ENCODE measurements at places on chromosomes 11 and 22.

DNA sequence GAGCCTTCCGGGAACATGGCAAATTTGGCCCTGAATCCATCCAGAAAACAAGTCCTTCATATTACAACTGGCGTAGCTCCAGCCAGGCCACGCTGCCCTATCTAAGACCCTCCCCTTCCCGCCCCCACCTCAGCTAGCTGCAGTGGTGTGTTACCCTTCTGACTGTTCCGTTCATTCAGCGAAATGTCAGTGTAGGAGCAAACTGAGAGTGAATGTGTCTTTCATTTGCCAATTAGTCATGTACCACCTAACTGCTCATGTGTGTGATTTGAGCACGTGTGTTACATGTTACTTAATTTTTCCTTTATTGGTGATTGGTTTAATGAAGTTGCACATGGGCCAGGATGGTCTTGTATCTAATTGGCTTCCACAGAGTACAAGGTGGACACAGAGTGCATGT lies 34.8 kb upstream of the POU2AF1 start:
- no peak for DNase-seq

- DNase-seq = no peak
These were observed 2.9 kb downstream of the SERPIND1 start for GRCh38 chr22:20776624-20777405.

GRCh38 chr11:108599978-108600377 lies 6.4 kb upstream of the EXPH5 start:
- no peak for DNase-seq

- DNase-seq = no peak
These were observed 1.5 kb downstream of the RFPL2 start for GRCh38 chr22:32203181-32204039.

- no peak for DNase-seq
These were observed 484.2 kb upstream of the LRRC4C start for GRCh38 chr11:41943656-41944055.

GRCh38 chr11:36300650-36301049 lies 4.6 kb downstream of the PRR5L start:
- no peak for DNase-seq

DNA sequence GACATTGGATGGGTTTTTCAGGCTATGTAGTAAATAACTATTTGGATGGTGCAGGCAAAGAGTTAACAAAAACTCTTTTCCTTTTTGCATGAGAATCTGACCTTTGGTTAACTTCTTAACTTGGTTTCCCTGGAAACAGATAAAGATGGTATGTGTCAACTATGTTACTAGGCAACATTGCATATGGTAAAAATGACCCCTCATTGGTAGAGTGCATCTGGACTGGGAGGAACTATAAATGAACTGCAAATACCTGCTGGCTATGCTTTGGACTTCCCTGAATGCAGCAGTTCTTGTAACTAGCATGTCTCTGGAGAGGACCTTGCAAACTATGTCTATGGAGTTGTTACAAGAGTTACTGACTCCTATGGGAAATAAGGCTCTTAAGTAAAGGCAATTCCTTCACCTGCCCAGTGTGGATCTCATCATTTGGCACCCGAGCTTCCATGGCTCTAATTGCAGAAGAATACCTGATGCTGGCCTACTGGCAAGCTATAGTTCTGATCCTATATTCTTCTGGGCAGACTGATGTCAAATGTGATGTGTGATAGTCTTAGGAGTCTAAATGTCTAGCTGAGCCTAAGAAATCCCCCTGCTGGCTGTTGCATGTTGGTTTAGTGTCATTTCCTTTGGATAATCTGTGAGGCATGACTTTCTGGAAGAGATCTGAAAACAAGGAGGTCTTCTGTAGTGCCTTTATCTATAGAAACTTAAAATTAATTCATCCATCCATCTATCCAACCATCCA lies 126.7 kb upstream of the MTMR2 start:
- no peak for DNase-seq

- no peak for DNase-seq
These were observed 134.0 kb downstream of the FAM76B start for GRCh38 chr11:95655536-95655935.

GRCh38 chr11:35558513-35558912 lies 33.1 kb upstream of the PAMR1 start:
- DNase-seq = no peak

DNA sequence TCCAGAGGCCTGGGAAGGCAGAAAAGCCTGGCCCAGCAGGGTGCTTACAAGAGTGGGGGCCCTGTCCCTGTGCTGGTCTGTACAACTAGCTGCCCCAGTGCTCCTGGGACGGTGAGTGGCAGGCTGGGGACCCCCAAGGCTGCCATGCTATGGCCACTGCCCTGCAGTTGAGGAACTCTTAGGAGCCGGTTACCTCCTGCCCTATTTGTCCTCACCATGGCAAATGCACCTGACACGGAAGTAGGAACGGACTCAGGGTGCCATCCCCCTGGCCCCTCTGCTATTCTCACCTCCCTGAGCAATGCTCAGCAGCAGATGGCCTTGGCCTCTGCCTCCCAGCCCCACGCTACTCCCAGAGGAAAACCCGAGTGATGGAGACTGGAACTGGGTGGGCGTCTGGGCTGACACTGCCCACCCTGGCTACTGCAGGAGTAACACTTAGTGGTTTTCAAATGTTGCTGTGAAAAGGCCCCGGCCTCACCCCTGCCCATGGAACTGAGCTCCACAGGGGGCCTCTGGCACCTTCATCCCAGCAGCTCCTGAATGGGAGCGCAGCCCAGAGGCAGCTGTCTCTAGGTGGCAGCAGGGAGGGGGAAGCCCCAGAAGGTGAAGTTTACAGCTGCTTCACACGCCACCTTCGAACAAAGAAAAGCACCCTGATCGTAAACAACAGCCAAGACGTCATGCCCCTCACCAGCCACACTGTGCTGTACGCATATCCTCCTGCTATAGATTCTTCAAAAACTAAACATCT lies 105.3 kb downstream of the CTTN start:
- no peak for DNase-seq

- no peak for DNase-seq
These were observed 63.1 kb downstream of the ARFGAP3 start for GRCh38 chr22:42793848-42794405.

GRCh38 chr22:39352306-39352891 lies 2.6 kb downstream of the SYNGR1 start:
- DNase-seq = no peak

GRCh38 chr22:47369020-47369419 lies 606.6 kb downstream of the TBC1D22A start:
- DNase-seq = no peak

DNA sequence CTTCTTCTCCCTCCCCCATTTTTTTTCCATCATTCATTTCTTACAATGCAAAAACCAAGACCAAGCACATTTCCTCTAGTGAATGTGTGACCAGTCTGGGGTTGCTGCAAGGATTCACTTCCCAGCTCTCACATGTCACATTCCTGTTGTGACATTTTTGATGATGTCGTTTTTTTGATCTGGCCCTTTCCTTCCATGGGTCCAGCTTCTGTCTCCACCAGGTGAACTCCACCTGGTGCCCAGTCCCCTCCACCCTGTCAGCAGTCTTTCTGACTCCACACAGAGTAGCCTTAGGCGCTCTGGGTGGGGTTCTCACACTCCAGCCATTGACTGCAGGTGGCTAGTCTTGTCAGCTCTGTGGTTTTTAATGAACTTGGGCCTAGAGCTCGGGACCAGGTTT lies 15.6 kb downstream of the PANX1 start:
- no peak for DNase-seq

GRCh38 chr22:38318792-38319773 lies 1.9 kb upstream of the CSNK1E start:
- DNase-seq = no peak

- no peak for DNase-seq
These were observed 42.6 kb upstream of the TEAD1 start for GRCh38 chr11:12631651-12632050.

DNA sequence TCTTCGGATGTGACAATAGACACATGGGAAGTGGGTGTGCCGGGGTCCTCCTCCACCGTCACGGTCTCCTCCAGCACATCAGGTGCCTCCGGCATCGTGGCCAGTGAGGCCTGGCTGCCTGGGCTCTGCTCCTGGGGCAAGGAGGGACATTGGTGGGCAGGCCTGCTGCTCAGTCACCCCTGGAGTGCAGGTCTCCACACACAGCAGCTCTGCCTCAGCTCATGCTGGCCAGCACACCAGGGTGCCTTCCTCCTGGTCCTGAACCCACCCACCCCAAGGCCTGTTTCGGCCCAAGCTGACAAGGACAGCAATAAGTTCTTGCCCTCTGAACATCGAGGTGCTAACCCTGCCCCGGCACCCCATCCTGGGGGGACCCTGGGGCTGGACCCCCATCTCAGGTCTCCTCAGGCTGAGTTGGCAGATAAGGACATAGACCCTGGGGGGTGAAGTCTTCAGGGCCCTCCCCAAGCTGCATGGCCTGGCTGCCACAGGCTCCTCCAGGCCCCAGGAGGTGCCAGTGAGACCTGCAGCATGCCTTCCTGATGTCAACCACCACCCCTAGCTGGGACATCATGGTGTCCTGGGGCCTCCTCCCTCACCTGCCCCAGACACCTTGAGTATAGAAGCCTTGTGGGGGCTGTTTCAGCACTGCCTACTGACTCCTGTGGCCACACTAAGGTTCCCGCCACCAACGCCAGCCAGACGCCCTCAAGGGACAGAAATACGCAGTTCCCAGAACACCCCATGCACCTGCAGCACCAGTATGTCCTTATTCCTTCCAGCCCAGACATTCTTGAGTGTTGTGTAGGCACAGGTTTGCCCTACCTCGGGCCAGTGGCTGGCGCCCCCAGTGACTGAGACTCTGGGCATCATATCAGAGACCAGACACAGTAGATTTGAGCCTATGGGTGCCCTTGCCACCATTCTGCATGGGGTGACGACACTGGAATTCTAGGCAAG lies 34.4 kb downstream of the ARVCF start:
- no peak for DNase-seq

DNA sequence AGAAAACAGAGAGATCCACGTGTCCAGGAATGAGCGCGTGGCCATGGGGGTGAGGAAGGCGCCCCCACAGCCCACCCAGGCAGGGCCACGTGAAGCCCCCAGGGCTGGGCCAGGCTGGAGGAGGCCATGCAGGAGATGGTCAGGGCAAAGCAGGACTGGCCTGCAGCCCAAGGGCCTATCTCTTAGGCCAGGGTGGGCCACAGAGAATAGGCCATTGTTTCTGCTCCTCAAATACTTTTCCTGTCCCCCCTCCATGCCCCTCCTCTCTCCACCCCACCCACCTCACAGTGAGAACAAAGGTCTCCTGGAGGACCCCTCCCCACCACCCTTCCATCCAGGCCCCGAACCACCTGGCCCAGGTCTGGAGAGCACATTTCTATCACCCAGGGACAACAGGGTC lies 8.3 kb upstream of the CDC42EP1 start:
- DNase-seq = no peak

DNA sequence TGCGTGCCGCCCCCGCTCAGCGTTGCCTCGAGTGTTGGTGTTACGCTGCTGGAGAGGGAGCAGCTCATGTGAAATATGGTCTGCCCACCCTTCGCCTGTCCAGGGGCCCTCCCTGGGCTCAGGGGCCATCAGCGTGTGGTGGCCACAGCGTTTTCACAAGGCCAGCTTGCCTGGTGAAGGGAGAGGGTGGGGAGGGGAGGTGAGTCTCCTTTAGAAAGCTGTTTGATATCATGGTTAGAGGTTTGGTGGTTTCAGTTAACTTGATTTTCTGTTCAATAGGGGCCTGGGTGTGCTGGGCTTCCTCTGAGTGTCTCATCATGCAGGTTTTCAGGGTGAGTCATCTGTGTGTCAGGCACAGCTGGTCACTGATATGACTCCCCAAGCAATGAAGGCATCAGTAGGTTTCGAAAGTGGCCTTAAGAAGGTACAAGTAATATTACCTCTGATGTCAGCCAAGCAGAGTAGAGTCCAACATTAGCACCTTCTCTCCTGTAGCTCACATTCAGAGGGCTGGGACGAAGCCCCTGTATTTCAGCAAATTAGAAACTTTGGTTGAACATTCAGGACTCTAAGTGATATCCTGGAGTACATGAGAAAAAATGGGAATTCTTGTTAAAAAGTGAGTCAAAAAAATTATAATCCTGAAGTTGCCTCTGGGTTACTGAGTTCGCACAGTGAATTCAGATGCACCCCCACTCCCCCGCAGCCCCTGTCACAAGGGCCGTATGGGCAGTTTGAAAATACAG lies 172.5 kb downstream of the TBC1D22A start:
- DNase-seq = no peak

- no peak for DNase-seq
These were observed 2.6 kb upstream of the MMP10 start for GRCh38 chr11:102783016-102783415.

DNA sequence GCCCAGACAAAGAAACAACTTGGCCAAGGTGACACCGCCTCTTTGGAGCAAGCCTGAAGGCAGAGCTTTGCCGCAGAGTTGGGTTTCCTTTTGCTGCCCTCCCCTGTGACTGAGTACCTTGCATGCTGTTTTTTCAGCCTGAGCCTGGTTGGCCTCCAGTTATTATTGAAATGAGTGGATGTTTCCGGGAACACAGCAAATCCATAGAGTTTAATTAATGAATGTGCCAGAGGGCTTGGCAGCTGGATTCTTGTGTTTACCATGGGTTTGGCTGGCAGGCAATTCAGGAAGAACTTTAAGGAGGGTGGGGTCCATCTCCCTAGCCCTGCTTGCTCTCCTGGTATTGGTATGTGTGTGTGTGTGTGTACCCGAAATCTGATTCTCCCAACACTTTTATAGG lies 65.6 kb upstream of the CRYBB3 start:
- no peak for DNase-seq

DNA sequence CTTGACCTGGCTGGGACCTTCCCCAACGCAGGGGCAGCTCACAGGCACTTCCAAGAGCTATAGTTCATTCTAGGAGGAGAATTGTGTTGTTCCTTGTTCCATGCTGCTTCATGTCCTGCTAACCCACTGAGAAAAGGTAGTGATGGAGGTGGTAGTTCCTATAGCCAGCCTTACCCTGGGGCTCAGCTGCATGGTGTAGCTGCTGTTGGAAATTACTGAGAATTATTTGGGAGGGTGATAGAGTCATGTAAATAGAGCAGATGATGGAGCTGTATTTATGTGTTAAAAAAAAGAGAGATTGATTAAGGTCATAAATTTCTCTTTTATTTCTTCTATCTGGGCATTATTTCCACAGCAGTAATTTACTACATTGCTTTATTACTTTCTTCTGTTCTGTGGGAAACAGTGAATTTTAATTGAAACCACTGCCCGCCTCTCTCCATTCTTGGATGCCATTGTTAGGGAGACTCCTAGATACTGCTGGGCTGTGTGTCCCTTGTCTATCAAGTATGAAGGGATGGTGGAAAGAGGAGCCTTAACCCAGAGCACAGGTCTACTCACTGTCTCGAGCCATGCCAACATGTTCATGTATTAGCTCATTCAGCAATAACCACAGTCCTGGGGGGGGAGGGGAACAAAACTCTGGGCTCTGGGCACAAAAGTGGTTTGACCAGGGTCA lies 309.2 kb downstream of the FAT3 start:
- DNase-seq = no peak
